NCI-H187 treated with DMSO at 0.1 percent for 48 hours (cell line): ENCODE measurements at places on chromosomes 3 and 15.
A peak's percentile ranks its signal among the peaks of the same experiment; 100 is the strongest.

DNA sequence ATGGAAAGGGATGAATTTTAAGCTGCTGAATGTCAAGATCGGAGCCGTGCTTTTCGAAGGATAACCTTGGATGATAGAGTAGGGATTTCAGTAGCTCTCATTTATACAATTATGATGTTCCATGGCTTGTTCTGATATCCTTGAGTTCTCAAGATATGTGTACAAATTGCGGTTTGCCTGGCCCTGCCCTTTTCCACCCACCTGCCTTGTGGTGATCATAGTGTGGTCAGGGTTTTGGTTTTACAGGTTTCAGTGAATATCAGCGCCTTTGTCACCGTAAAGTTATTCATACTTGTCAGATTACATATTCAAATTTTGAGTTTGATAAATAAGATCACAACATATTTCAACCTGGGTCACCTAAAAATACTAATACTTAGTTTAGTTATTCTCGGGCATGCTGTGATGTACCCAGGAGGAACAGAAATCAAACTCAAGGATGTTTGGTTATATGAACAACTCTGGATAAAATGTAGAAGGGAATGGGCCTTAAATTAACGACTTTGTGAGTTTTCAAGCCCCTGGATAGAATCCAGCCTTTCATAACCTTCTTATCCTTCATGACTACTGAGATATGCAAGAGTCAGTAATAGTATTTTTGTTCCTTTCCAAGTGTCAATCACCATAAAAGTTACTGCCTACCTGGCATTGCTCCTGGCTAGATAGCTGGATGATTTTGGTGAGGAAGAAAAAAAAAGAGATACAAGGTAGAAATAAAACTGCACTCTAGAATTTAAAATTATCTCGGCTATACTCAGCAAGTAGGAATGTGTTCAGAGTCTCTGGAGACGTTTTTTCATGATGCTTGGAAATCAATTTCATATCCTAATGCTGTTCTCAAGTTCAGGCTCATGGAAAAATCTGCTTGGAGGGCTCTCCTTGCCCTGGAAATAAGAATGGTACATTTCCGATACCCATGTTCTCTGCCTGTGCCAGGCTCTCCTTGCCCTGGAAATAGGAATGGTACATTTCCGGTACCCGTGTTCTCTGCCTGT lies 209.2 kb upstream of the TPRG1 start:
- DNase-seq = no peak

DNA sequence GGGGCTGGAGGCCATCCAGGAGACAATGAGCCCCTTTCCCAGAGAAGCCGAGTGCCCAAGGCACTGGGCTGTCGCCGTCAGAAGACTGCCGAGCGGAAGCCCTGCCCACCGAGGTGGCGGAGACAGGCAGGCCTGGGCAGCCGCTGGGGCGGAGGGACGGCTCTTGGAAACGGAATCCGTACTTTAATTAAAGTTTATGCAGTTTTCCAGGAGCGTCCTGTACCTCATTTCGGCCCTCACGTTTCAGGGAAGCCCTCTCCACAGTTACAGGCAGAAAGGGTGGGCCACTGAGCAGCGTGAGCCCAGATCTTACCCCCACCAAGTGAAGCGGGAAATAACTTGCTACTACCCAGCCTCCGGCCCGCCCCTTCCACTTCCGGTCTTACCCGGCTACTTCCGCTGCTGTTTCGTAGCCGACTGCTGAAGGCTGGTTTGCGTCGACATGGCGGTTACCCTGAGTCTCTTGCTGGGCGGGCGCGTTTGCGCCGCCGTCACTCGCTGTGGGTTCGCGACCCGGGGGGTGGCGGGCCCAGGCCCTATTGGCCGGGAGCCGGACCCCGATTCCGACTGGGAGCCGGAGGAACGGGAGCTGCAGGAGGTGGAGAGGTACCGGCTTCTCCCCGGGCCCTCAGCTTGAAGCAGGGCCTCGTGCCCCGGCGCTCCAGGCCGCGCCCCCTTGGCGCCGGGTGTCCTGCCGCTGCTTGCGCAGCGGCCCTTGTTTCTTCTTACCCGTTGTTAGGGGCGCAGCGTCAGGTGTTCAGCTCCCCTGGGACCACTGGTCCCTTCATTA lies at the start of gene NGRN:
Gene NGRN (plus strand): TSS at position 402 of the 790 bp plus-strand sequence. CDS start 41 bp downstream, at position 443.
- DNase-seq = peak; percentile 42

GRCh38 chr15:89128320-89129122 lies 40.3 kb downstream of the ABHD2 start:
- no peak for DNase-seq

DNA sequence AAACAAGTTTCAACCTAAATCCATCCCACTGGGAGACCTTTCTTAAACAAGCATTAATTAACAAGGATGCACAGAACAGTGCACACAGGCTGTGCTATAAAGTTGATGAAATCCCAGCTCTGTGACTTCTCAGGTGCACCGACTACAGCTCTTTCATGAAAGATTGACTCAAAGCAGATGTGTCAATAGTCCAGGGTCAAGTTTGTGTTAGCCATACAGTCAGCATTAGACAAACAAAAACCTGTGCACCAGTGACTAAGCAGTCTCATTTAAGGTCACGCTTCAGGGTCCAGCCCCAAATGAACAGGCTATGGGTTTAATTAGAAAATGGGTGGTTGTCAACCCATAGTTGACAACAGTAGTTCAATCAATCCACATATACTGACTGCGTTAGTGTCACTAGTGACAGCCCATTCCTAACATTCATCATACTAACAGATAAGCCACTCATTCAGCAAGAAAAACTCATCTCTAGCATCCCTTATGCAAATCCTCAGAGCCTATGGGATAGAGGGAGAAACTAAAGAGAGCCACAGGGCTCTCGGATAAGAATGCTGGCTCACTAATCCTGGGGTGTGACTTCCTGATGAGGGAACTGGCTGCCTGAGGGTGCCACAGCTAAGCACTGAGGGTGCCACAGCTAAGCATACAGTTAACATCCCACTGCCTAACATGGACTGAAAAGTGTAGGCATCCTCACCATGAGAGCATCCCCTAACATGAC lies 84.1 kb downstream of the WNT5A start:
- no peak for DNase-seq

GRCh38 chr15:79283252-79284048 lies 928 bp downstream of the ANKRD34C start:
- DNase-seq = no peak

DNA sequence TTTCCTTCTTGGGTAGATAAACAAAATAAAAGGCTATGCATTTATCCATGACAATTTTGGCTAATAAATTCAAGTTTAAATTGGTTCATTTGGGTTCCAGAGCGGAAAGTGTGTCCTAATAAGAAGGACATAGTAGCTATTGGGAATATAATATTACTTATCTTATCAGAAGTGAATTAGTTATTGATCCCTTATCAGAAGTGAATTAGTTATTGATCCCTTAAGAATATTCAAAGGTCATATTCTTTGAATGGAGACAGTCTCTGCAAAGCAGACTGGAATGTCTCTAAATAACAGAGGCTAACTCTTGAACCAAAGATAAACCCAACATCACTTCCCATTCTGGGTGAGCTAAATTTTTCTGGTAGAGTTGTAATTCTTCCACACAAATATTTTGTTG lies 290.7 kb upstream of the BCHE start:
- no peak for DNase-seq

- peak; percentile 24 for DNase-seq
These were observed 64.2 kb upstream of the GLCE start for GRCh38 chr15:69096196-69096595.
